ENCODE measurements at places on chromosomes 5 and 9.

GRCh38 chr9:90909225-90909624 lies 107.6 kb downstream of the SYK start:
- no peak for DNase-seq

DNA sequence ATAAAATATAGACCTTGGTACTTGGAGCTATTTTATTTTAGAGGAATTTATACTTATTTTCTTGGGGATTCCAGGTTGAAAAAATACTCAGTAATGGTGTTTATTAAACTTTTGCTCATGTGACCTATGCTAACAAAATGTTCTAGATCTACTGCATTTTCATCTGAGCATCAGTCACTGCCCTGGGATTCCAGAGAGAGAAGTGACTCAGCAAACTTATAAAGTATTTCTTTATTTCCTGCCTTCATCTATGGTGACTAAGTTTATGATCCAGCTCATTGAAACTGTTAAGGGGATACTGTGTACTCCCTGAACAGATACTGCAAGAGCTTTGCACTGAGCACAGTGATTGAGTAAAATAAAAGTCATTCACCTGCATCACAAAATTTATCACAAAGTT lies 298.5 kb upstream of the CDH18 start:
- no peak for DNase-seq

DNA sequence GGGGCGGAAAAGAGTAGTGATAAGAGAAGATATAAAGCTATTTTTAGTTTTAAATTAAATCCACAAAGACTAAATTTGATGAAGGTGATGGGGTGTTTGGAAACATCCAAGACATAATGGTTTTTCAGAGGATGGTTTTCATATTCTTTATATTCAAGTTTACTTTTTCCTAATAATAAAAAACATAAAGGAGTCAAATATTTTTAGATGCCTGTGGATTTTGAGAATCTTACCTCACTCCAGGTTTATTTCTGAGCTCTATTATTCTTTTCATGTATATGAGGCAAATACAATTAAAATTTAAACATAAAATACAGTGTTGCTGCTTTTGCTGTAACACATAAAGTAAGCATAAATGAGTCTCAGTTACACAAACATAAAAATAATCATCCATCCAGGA lies 22.2 kb downstream of the MRPS30 start:
- no peak for DNase-seq

GRCh38 chr9:122835313-122835731 lies 6.9 kb upstream of the PDCL start:
- peak; percentile 55 for DNase-seq

DNA sequence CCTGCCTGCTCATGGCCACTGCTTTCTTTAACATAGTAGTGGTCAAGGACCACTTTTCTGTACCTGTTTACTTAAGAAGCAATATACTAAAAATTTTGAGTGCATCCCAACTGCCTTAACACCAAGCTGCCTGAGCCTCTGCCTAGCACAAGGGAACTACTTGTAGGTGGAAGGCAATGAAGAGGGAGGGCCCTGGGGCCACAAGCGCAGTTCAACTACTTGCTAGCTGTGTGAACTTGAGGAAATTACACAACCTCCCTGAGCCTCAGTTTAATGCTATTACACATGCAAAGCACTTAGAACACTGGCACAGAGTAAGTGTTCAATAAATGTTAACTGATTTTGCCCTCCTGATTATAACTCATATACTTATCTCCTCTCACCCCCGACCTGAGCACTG lies 6.3 kb downstream of the ARL15 start:
- DNase-seq, result no peak

DNA sequence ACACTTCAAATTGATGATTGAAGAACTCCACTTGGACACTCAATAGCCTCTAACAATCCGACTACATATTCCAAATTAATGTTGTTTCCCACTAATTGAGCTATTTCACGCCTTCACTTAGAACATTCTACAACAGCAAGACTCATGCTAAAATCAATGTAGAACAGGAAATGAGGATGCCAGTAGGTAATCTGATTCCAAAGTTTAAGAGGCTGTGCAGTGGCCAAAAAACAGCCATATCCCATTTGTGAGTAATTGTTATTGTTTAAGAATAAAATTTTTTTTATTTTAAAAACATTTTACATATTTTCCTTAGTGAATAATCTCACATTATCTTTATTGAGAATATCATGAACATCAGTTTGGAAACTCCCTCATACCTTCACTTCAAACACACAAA lies 35.7 kb upstream of the GHR start:
- DNase-seq, result no peak

GRCh38 chr9:115914291-115914690 lies 239.3 kb upstream of the PAPPA start:
- DNase-seq, result no peak

- peak; percentile 29 for DNase-seq
Observed at GRCh38 chr5:141883184-141883891, 5.1 kb upstream of the PCDH1 start.

All from GM13976 (cell line).